ENCODE measurements at places on chromosomes 1 and 21.

DNA sequence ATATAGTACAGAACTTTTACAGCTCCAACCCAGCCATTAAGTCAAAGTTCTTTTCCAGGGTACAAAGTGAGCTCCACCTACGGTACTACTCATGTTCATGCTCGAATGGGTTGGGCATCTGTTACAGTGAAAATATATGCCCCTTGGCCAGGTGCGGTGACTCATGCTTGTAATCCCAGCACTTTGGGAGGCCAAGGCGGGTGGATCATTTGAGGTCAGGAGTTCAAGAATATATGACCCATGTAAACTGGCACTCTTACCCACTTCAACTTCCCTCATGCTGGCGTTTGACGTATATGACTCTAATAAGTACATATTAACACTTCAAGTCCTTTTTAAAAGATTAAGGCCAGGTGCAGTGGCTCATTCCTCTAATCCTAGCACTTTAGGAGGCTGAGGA lies 71.3 kb upstream of the PKN2 start:
- no peak for DNase-seq

DNA sequence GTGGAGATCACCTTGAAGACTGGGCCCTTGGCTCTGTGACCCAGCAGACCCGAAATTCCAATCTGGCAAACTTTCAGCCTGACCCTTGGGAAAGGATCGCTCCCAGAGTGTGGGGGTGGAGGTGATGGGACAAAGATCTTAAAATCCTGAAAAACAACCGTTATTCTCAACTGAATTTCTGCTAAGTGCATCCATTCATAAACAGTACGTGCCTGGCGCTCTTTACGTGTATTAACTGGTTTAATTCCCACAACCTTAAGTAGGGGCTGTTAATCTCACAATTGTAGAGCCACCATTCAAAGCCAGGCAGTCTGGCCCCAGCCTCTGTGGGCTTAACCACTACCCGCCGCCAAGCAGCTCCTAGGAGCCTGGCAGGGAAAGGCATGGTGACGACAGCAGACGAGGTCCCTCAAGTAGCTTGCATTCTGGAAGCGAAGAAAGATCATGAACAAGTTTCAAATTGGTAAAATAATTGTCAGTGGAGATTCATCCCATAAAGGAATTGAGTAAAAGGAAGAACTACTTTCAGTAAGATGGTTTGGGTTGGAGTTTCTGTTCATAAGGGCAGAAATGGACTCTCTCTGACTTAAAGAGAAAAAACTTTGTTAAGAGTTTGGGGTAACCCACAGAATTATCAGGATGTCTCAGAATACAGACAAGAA lies 11.4 kb upstream of the RGS16 start:
- DNase-seq: peak; percentile 15

DNA sequence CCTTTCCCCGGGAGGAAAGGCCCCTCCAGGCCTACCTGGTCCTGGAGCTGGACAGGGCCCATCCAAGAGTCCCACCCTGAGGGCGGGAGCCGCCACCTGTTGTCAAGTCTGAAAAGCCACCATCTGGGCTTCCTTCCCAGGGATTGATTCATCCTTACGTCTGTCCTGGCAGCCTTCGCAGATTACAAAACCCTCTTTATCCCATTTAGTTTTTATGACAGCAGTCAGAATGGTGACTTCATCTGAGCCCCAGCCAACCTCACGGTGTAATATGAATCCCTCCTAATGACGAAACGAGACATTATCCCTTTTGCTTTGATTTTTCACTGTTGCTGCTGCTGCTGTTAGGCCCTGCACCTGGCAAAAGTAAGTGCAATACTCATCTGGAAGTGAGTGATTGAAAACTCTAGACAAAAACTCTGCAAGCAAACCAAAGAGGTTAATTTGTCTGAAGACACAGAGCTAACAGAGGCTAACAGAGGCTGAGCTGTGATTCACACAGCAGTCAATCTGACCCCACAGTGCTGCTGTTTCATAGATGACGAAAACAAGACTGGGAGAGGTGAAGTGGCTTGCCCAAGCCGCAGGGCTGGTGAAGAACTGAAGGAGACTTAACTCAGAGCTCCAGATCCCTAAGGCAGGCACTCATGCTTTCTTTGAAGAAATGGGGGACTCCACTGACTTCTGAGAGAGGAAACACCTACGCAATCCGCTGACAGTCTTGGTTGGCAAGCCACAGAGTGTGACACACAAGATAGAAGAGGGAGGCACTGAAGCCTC lies 30.0 kb upstream of the S100A7 start:
- no peak for DNase-seq

DNA sequence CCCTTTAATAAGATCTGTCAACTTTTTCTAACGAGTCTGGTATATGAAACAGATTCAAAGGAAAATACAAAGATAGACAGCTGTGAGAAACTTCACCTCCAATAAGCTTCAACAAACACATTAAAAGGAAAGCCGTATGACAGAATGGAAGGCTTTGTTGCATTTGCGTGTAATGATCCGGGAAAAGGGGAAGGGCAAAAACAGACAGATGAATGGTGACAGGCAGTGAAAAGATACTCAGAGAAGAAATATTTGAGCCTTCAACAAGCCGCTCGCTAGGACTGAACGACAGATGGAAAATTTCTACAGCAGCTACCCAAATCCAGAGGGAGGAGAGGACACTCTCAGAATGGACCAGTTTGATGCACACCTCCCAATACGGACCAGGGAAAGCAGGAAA lies 14.9 kb downstream of the COPA start:
- no peak for DNase-seq

- DNase-seq: no peak
These were observed 75.0 kb downstream of the IGSF21 start for GRCh38 chr1:18182398-18183160.

DNA sequence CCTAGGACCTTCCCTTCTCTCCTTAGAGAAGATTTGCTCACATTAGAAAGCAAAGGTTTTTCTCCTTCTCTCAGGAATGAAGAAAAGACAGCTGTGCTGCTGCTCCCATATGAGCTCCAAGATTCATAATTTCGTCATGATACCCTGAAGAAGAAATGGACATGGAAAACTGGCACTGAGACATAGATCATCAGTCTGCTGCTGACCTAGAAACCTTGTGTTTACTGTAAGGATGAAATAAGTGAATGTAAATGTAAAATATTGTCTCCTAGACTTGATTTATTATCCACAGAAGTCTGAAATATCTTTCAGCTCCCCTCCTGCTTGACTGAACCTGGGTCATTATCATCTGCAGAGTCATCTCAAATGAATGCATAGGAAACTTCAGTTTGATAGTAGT lies 77.9 kb downstream of the ZC3H11B start:
- no peak for DNase-seq

- DNase-seq: no peak
These were observed 401.5 kb downstream of the DSCAM start for GRCh38 chr21:40445349-40445921.

- no peak for DNase-seq
These were observed 30.8 kb upstream of the GTF2B start for GRCh38 chr1:88922214-88922613.

- peak; percentile 20 for DNase-seq
These were observed 138.6 kb upstream of the JUN start for GRCh38 chr1:58922302-58923089.

GRCh38 chr1:109503935-109504334 lies 5.6 kb downstream of the AMIGO1 start:
- DNase-seq: no peak

GRCh38 chr21:33116676-33117075 lies 46.7 kb downstream of the OLIG1 start:
- no peak for DNase-seq

- no peak for DNase-seq
These were observed 8.8 kb upstream of the COG2 start for GRCh38 chr1:230633469-230633868.

GRCh38 chr1:86846164-86846647 lies 67.7 kb downstream of the SELENOF start:
- no peak for DNase-seq

DNA sequence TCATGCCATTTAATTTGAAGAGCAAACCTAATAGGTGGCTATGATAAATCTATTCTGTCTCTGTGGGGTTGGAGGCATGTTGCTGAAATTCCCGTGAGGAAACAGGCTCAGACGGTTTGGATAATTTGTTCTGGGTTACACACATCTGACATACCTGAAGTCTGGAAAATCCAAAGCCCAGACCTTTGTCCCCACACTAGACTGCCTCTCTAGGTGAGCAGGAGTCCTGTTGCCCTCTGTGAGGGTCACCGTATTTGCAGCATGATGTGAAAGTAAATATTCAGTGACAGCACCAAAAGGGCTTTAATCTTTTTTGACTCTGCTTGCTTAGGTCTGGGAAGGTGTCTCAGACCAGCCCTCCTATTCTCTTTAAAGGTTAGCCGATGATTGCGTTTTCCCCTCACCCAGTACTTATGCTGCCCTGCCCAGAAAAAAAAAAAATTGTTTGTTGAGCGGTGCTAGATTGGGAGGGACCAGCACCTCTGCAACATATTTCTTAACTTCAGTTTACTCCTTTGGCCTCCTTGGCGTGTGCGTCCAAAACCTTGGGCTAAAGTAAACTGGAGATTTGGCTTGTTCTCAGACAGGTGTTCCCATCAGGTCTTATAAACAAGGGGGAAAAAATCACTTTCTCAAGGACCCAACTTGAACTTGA lies 67.0 kb downstream of the CACHD1 start:
- no peak for DNase-seq

GRCh38 chr1:7333094-7333493 lies 438.0 kb upstream of the VAMP3 start:
- no peak for DNase-seq

DNA sequence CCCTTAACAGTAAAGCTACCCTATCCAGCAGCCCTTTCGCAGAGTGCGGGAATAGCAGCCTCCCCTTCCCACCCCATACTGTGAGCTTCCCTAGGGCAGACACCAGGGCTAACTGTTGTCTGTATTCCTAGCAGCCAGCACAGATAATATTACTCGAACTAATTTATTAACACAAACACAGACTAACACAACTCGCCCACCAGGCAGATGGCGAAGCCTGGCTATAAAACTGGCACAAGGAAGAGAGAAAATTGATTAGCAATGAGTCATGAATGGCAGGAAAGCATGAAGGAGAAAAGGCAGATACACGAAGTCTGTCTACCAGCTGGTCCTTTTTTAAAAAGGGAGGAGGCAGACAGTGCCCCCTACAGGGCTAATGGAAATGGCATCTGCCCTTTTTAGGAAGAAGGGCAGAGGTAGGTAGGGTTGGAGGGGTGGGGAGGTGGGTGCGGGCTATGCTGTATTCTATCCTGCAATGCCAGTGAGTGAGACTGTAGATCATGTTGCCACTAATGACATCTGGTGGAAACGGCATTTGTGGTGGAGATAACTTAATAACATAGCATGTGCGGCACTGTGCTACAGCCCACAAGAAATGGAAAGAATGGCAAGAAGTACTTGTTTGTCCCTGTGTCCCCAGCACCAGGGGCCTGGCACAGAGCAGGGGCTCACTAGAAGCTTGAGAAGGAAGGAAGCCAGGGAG lies 30.6 kb upstream of the CTPS1 start:
- DNase-seq: peak; percentile 42

DNA sequence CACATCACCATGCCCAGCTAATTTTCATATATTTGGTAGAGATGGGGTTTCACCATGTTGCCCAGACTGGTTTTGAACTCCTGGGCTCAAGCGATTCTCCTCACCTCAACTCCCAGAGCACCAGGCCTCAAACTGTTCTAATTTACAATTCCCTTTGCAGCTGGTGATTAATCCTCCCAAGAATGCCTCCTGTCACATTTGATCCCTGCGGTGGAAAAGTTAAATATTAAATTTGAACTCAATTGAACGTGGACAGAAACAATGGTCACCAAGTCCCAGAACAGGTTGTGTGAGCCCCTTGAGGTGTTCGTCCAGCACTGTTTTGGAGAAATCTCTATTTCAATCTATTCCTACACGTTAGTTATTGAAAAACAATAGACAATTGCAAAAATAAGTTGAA lies 2.0 kb upstream of the ANKRD35 start:
- no peak for DNase-seq

DNA sequence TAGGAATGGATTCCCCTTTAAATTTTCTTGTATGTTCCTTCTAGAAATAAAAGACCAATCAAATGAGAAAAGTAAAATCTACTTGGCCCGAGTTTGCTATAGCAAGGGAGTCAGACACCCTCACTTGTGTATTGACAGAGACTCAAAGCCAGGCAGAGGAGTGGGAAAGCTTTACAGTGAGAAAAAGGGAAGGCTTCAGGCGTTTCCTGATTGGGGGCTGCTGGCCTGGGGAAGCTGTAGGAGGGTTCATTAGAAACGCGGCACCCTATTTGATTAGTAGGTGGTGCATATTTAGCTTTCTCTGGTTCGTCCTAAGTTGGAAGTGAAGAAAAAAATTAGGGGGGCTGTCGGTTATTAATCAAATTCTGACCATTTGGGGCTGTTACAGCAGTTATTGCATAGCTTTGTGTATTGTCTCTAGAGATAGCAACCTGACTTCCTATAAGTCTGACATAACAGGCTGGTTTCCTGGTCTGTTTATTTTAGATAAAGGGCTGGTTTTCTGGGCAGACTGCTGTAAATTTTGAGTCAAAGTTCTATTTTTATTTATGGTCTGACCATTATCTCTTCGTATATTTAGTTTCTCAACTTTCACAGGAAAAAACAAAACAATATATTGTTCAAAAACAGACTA lies 10.0 kb downstream of the SLC25A24 start:
- no peak for DNase-seq

GRCh38 chr1:53544728-53545515 lies 85.7 kb downstream of the DMRTB1 start:
- DNase-seq: no peak

DNA sequence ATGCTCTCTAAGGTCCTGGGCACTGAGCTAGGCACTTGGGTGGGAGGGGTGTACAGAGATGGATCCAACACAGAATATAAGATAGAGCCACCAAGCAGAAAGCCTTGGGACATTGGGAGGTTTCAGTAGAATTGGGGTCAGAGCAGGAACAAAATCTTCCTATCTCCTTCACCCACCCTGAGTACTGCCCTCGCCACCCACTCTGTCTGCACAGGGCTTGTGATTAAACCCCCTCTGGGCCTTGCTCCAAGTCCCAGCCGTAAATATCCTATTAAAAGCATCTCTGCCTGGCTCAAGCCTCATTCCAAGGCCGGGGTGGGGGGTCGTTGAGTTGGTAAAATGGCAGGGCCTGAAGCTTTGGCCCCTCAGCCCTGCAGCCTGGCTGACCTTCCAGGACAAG lies 166.7 kb downstream of the GRIK3 start:
- DNase-seq: no peak

GRCh38 chr21:37993071-37993470 lies 76.8 kb upstream of the KCNJ6 start:
- DNase-seq: no peak

DNA sequence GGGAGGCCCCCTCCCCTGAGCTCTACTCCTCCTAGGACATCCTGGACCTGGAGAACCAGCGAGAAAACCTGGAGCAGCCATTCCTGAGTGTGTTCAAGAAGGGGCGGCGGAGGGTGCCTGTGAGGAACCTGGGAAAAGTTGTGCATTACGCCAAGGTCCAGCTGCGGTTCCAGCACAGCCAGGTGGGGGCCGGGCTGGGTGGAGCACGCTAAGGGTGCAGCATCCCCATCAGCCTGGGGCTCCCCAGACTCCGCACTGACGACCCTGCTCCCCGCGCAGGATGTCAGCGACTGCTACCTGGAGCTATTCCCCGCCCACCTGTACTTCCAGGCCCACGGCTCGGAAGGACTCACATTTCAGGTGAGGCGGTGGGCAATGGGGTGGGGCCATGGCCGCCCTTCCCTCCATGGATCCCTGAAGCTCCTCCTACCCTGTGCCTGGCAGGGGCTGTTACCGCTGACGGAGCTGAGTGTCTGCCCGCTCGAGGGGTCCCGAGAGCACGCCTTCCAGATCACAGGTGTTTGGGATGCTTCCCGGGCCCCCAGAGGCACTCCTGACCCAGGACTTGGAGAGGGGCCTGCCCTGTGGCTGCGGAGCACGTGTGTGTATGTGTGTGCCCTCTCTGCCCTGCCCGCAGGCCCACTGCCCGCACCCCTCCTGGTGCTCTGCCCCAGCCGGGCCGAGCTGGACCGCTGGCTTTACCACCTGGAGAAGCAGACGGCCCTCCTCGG lies 4.1 kb downstream of the PLEKHN1 start:
- no peak for DNase-seq

Measured in activated effector memory CD4-positive, alpha-beta T cell treated with Interleukin-2 at 50 U/mL for 16 hours (primary cell).